Stomach (tissue), 19 donors: ENCODE measurements at places on chromosomes 1 and 21. TPM values are rescaled to one million over a fixed set of nuclear protein-coding genes. Genes with fewer than 3 reads are reported as not detected.

GRCh38 chr1:219460081-219460895 lies 152.6 kb downstream of the ZC3H11B start:
- no peak overlapping the region for H3K4me3 ChIP-seq
- no peaks in the 10 kb centered on the region for H3K4me1 ChIP-seq
- H3K27me3 ChIP-seq, result no peaks in the 10 kb centered on the region
- no peaks in the 10 kb centered on the region for H3K36me3 ChIP-seq

DNA sequence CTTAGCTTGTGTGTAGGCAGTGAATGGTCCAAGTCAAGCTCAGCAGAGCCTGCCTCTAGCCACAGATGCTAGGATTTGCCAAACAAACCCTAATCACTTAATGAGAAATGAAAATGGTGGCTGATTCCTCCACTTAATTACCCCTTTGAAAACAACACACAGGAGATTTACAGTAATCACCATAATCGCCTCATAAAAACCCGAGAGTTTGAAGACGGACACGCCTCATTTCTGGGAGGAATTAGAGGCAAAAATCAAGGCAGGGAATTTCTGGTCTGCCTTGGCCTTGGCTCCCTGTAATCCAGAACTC lies 16.3 kb upstream of the FOXE3 start:
- no peaks in the 10 kb centered on the region for H3K4me1 ChIP-seq
- H3K36me3 ChIP-seq, result no peaks in the 10 kb centered on the region
- H3K27ac ChIP-seq, result no peak overlapping the region
- H3K27me3 ChIP-seq, result no peaks in the 10 kb centered on the region

DNA sequence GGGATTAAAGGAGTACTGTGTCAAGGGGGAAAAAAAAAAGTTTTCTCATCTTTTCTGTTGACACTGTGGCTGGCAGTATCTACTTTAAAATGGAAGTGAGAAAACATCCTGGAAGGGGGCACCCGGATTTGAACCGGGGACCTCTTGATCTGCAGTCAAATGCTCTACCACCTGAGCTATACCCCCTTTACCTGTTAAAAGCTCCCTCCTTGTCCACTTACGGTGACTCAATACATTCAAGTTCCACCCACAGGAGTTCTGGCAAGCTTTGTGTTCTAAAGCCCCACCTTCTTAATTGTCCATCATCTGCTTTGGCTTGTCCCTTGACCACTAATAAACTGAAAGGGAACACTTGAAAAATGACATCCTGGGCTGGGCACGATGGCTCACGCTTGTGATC lies 68.2 kb downstream of the FNBP1L start:
- no peaks in the 10 kb centered on the region for H3K4me1 ChIP-seq
- no peaks in the 10 kb centered on the region for H3K27me3 ChIP-seq
- DNase-seq, result no peak
- no peak overlapping the region for H3K4me3 ChIP-seq

- no peaks in the 10 kb centered on the region for H3K4me1 ChIP-seq
- no peak overlapping the region for H3K27ac ChIP-seq
- no peaks in the 10 kb centered on the region for H3K36me3 ChIP-seq
- no peak overlapping the region for H3K4me3 ChIP-seq
- no peaks in the 10 kb centered on the region for H3K27me3 ChIP-seq
- peak; percentile 82 for DNase-seq
These were observed 328.4 kb downstream of the ZP4 start for GRCh38 chr1:237562242-237562823.

The SEMA4A gene
- 2.6 TPM for total RNA-seq

The ZNF697 gene
- total RNA-seq, result 1.2 TPM

The CACHD1 gene
- 20.7 TPM for total RNA-seq
